ENCODE measurements at places on chromosomes 5 and 9.

- no peak for DNase-seq
These were observed 4.9 kb upstream of the AIF1L start for GRCh38 chr9:131091352-131091992.

GRCh38 chr9:117723986-117724625, 19.9 kb downstream of the TLR4 start:
- DNase-seq = no peak

DNA sequence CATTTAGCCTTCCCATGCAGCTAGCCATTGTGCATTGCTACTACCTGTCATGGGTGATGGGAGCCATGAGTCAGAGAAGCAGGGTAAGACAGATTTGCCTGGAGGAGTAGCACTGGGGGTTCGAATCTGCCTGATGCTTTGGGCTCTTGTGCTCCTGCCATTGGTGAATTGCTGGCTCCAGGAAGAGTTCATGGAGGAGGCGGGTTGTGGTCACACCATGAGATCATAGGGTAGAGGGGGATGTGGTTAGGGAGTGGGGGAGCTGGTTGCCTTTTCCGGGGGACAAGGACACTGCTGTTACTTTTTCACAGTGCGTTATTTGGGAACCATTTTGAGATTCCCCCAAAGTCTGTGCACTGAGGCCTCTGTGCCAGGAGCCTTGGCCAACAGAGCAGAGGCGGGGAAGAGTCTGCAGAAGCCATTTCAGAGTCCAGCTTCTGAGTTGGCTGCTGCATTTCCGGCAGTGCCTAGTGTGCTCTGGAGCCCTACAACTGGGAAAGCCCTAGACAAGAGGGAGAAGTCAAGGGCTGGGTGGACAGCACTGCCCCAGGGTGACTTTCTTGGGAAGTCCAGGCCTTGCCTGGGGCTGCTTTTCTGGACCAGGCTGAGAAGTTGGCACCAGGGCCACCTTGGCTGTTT, 6.2 kb downstream of the ANGPTL2 start:
- no peak for DNase-seq

DNA sequence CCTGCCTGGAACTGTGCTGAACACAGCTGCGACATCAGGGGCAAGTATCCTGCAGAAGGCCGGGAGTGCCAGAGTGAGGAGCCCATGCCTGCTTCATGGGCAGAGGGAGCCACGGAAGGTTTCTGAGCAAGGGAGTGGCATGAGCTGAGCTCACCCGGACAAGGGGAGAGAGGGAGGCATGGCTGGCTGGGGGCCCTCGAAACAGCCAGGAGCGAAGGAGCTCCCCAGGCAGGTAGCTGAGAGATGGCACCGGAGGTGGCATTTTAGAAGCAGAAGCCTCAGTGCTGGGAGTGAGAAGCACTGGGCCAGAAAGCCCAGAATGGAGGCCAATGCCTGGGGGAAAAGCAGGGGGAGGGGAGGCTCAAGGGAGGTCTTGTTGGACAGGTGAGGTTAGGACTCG, 56.9 kb upstream of the SARDH start:
- no peak for DNase-seq

DNA sequence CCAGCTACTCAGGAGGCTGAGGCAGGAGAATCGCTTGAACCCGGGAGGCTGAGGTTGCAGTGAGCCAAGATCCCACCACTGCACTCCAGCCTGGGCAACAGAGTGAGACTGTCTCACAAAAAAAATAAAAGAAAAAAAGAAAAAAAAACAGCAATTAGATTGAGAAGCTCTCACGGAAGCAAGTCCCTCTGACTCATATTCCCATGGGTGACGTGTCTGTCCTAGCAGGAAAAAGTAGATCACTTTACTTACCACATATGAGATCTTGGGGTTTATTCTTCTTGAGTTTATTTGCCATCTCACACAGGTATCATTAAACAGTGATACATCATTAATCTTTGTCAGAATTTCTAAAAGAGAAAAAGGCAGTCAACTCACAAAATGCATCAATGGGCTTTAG, 62.6 kb downstream of the SUSD1 start:
- no peak for DNase-seq

GRCh38 chr9:103942651-103943050, 151.5 kb upstream of the SMC2 start:
- DNase-seq = peak; percentile 2

DNA sequence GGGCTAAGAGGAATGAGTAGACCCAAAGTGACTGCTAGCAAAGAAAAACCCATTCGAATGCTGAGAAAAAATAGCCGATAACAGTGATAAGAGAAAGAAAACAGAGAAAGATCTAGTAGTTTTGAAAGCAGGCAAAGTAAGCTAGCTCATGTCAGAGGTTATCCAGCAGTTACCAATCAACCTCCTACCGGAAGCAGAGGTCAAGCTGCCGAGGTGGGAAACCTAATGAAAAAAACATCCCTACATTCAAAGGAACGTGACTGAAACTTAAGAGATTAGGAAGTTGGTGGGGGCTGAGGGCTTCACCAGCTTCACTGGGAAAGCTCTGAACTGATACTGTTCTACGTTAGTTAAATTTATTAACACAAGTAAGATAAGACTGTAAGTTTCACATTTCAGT, 32.6 kb downstream of the SSBP2 start:
- no peak for DNase-seq

DNA sequence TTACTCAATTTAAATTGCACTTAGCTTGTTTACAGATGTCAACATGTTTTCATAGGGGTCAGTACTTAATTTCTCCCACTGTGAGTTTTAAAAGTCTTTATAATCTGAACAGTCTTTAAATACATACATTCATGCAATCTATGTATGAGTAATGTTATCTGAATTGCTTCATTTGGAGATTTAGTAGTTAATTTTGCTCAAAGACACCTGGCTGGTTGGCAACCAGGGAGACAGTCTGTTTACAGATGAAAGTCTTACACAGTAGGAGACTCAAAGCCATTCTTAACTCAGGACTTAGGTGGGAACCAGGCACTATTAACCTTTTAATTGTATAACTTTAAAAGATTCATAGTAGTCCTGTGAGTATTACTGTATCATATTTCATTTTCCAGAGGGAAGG, 29.3 kb downstream of the DAB2 start:
- DNase-seq = no peak

DNA sequence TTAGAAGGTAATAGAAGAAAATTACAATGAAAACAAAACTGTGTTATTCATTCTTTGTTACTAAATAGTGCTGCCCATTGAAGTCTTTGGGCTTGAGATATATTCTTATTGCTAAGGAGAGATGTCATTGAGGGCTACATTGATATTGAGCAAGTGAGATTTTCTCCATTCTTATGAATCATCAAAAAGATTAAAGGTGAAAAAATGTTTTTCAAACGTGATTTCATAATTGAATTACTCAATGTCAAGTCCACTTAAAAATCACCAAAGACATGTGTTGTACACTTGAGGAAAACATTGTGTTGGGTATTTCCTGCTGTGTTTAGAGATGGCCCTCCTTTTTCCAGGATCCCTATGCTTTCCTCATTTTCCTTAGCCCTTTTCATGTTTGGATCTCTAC, 448.1 kb downstream of the NFIB start:
- DNase-seq = no peak

GRCh38 chr5:33188089-33188488, 252.7 kb upstream of the TARS1 start:
- no peak for DNase-seq

GRCh38 chr5:41193456-41194205, 19.7 kb downstream of the C6 start:
- DNase-seq = peak; percentile 19

DNA sequence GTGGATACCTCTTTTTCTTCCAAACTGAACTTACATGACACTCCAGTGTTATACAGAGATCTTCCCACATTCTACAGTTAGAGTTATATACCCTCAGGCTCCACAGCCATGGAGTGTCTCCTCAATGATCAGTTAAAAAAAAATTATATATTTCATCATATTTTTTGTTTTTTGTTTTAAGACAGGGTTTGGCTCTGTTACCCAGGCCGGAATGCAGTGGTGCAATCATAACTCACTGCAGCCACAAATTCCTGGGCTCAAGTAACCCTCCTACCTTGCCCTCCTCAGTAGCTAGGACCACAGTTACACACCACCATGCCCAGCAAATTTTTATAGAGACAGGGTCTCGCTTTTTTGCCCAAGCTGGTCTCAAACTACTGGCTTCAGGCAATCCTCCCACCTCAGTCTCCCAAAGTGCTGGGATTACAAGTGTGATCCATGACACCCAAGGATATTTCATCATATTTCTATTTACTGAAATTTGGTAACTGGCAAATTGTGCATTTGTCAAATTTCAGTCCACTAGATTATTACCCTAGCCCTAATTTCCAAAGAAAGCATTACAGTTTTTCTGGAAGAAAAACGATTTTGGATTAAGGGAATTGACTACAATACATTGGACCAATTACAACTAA, 18.1 kb upstream of the SCAI start:
- DNase-seq = no peak

Measured in eye (tissue), 1 donor.